ENCODE measurements at places on chromosomes 16 and 17.

DNA sequence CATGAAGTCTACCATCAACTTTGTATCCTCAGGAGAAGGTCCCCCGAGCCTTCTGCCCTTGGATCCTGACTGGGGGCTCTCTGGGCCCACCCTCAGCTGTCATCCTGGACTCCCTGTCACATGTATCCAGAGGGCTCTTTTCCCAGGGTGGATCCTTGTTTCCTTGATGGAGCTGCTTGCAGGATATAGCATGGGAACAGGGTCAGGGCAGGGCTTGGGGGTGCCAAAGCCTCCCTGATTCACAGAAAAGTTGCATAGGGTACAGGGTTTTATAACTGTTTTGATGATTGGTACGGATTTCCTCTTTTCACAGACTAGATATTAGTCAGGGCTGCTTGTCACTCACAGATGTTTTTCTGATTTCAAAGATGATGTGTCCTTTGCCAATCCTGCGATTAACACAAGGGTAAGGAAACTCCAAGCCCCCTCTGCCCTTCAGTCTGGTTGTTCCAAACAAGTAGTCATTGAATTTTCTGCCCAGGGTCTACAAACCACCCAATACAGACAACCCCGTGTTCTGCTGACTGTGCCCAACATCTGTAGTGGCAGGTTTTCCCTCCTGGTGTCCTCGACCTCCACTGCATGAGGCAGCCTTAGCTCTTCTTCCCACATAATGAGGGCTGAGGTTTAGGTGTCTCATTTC is 20.6 kb upstream of the SLC35G3 start:
- no peak for DNase-seq

DNA sequence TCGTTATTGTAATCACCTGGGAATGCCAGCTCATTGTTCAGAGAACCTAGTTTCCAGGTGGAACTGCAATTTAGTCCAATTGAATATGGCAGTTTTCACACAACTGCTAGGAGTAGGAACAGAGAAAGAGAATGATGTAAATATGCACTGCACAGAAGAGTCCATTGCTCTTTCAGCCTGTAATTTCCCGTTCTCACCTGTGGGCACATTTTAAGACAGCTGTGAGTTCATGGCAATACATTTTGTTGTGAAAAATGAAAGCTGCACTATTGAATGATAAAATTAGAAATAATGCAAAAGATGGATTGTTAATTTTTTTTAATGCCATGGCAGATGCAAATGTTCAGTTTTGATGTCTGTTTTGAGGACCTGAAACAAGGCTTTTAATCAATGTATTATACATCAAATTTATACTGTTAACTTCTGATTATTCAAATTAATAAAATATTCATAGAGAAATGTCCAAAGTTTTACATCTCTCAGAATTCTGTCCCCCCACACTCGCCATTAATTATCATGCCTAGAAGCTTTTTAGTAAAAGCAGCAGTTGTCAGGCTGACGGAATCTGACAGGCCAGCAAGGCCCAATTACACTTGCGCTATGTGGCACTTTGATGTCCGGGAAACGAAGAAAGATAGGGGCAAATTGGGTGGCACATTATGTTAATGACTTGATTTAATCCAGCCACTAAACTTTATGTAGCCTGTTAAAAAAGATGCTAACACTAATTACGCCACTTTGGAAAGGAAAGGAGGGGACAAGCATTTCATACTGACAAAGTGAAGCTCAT is 72.2 kb downstream of the RPGRIP1L start:
- no peak for DNase-seq

- DNase-seq: no peak
Observed at GRCh38 chr17:47935961-47936360, 5.4 kb upstream of the PNPO start.

DNA sequence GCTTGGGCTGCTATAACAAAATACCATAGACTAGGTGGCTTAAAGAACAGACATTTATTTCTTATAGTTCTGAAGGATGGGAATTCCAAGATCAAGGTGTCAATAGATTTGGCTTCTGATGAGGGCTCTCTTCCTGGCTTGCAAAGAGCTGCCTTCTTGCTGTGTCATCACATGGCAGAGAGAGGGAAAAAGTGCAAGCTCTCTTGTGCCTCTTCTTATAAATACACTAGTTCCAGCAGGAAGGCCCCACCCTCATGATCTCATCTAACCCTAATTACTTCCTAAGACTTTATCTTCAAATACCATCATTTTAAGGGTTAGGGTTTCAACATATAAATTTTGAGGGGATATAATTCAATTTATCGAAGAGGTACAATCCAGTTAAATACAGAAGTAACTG is 30.6 kb downstream of the ABCA9 start:
- DNase-seq: no peak

DNA sequence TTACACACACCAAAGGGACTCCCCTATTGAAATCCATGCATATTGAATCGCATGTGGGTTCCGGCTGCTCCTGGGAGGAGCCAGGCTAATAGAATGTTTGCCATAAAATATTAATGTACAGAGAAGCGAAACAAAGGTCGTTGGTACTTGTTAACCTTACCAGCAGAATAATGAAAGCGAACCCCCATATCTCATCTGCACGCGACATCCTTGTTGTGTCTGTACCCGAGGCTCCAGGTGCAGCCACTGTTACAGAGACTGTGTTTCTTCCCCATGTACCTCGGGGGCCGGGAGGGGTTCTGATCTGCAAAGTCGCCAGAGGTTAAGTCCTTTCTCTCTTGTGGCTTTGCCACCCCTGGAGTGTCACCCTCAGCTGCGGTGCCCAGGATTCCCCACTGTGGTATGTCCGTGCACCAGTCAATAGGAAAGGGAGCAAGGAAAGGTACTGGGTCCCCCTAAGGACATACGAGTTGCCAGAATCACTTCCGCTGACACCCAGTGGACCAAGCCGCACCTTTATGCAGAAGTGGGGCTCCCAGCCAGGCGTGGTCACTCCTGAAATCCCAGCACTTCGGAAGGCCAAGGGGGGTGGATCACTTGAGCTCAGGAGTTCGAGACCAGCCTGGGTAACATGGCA is 2.2 kb downstream of the GAA start:
- DNase-seq: no peak

DNA sequence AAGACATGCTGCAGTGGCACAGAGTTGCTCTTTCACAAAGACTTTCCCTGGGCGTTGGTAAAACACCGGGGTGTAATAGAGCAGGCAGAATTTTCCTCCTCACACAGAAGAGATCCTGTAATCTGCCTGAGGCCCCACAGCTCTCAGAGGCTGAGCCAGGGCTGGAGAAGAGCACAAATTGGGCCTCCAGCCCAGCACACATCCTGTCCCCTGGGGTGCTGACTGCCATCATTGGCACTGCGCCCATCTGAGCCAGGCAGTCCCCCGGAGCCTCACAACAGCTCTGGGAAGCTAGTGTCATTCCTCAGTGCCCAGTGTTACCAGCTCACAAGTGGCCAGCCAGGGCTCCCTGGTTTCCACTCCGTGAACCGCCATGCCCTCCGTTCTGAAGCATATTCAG is 119.4 kb downstream of the SOCS1 start:
- DNase-seq: no peak
